ENCODE measurements at places on chromosomes 1 and 21. TPM values are rescaled to one million over a fixed set of nuclear protein-coding genes. Genes with fewer than 3 reads are reported as not detected.

DNA sequence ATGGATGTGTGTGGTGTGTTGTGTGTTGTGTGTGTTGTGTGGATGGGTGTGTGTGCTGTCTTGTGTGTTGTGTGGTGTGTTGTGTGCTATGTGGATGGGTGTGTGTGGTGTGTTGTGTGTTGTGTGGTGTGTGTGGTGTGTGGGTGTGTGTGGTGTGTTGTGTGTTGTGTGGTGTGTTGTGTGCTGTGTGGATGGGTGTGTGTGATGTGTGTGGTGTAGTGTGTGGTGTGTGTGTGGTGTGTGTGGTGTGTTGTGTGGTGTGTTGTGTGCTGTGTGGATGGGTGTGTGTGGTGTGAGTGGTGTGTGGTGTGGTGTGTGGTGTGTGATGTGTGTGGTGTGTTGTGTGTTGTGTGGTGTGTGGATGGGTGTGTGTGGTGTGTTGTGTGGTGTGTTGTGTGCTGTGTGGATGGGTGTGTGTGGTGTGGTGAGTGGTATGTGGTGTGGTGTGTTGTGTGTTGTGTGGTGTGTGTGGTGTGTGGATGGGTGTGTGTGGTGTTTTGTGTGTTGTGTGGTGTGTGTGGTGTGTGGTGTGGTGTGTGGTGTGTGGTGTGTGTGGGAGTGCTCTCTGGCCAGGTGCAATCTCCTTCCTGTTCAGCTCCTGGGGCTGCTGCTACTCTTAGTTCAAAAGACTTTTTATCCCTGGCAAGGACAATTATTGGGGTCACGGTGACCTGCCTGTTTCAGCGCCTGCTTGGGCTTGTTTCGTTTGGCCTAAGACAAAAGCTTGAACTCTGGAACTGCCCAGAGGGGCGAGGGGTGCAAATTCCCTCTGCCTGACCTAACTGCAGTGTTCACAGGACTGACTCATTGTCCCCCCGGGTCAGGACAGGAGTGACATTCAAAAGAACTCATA lies 101.1 kb downstream of the UBIAD1 start:
- H3K27ac ChIP-seq = no peak overlapping the region
- H3K4me3 ChIP-seq = no peak overlapping the region
- no peaks in the 10 kb centered on the region for H3K27me3 ChIP-seq

DNA sequence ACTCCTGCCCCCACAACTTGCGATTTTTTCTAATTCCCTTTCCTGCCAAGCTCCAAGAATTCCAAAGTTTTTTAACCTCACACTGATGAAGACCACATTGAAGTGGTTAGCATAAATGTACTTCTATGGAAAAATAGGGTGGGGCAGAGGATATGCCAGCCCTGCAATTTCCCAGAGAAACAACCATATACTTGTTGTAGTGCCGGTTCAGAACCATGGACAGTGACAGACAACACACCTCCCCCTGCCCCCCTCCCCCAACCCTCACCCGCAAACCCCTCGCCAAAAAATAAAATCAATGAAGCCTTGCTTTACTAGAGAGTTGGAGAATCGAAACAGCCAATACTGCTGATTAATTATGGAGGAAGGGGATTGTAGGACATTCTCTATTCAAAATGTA lies 109.5 kb upstream of the GRIK3 start:
- no peak overlapping the region for H3K4me3 ChIP-seq
- no peak overlapping the region for H3K27ac ChIP-seq
- H3K4me1 ChIP-seq = no peaks in the 10 kb centered on the region
- H3K36me3 ChIP-seq = no peaks in the 10 kb centered on the region
- DNase-seq = no peak

GRCh38 chr21:33901412-33902288 lies 14.0 kb downstream of the ATP5PO start:
- H3K4me1 ChIP-seq = peaks cover 20% of the 10 kb centered on the region
- H3K36me3 ChIP-seq = no peaks in the 10 kb centered on the region
- H3K4me3 ChIP-seq = no peak overlapping the region
- H3K27ac ChIP-seq = peak overlapping the region; percentile 10
- DNase-seq = peak; percentile 26

DNA sequence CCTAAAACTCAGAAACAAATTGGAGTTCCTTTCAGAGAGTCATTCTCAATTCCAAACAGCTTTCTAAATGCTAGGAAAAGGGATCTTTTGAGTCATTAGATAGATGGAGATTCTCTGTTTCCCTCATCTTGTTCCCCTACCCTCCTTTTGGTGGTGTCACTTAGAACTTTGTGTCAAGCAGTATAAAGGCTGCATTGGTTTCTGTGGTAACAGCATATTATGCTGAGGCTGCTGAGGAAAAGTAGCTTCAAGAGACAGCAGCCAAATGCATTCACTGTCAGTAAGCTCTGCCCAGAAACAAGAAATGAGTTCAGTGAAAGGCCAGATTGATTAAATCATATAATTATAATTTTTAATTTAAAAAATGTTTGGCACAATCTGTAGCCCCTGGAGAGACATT lies 144.1 kb downstream of the LRRC40 start:
- no peak overlapping the region for H3K27ac ChIP-seq
- no peaks in the 10 kb centered on the region for H3K4me1 ChIP-seq
- no peak overlapping the region for H3K4me3 ChIP-seq
- no peaks in the 10 kb centered on the region for H3K27me3 ChIP-seq
- H3K36me3 ChIP-seq = no peaks in the 10 kb centered on the region

- H3K27ac ChIP-seq = no peak overlapping the region
- H3K36me3 ChIP-seq = peaks cover 20% of the 10 kb centered on the region
- peaks cover 38% of the 10 kb centered on the region for H3K4me1 ChIP-seq
- DNase-seq = no peak
These were observed 8.5 kb downstream of the ERRFI1 start for GRCh38 chr1:8017495-8018197.

DNA sequence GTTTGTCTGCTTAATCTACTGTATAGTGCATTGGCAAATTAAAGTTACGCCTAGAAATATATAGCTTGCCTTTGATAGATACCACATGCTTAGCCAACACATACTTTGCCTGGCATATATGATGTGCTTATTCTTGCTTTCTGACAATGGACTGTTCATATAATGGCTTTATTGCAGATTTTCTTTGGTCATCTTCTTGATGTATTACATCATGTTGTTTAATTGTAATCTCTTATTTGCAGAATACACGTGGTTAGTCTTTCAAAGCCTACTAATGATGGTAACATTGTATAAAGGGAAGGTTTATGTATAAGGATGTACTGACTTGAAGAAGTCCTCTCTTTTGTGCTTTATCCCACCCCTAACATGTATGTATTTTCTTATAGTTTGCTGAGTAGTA lies 201.5 kb downstream of the PDE4B start:
- no peak overlapping the region for H3K4me3 ChIP-seq
- H3K27me3 ChIP-seq = no peaks in the 10 kb centered on the region
- H3K4me1 ChIP-seq = no peaks in the 10 kb centered on the region
- no peak overlapping the region for H3K27ac ChIP-seq
- no peak for DNase-seq
- H3K36me3 ChIP-seq = no peaks in the 10 kb centered on the region

- H3K36me3 ChIP-seq = no peaks in the 10 kb centered on the region
- DNase-seq = no peak
- H3K4me3 ChIP-seq = no peak overlapping the region
- no peak overlapping the region for H3K27ac ChIP-seq
- H3K4me1 ChIP-seq = no peaks in the 10 kb centered on the region
These were observed 306.6 kb downstream of the CTH start for GRCh38 chr1:70717656-70718055.

- peak overlapping the region; percentile 93 for H3K4me3 ChIP-seq
- H3K4me1 ChIP-seq = peaks cover 45% of the 10 kb centered on the region
- peak overlapping the region; percentile 100 for H3K27ac ChIP-seq
- H3K36me3 ChIP-seq = no peaks in the 10 kb centered on the region
These were observed 12.2 kb upstream of the SPEN start for GRCh38 chr1:15835205-15835740.

DNA sequence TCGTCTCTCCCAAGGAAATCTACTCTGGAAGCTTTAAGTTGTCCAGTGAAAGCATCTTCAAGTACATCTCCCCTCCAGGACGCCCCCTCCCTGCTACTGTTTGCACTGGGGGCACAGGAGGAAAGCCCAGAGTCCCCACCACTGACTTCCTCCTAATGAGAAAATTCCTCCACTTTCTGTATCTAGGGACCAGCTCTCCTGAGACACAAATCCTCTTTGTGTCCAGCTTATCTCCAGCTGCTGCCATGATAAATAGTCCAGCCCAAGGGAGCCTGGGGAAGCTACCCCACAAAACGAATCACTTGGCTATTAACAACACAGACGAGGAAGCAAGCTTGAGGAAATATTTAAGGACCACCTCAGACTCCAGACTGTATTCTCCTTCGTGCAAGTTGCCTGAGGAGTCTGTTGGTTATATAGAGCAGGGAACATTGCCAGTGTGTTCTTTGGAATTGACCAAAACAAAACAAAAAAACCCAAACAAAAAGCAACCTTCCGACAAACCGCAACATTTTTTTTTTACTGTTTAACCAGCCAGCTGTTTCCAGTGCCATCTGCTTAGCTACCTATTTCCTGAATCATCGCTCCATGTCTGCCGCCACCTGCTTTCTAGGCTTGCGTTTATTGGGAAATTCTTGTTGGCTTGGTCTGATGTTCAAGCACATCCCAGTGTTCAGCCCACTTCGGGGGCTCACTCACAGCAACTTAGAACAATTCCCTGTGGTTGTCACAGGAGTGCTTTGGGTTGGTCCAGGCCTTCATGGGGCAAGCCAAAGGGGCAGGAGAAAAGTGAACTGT lies 7.7 kb downstream of the C1orf226 start:
- H3K27ac ChIP-seq = no peak overlapping the region
- peaks cover 28% of the 10 kb centered on the region for H3K4me1 ChIP-seq
- H3K4me3 ChIP-seq = no peak overlapping the region
- no peaks in the 10 kb centered on the region for H3K36me3 ChIP-seq

GRCh38 chr21:35643176-35643575 lies 417.1 kb downstream of the SETD4 start:
- DNase-seq = no peak
- no peaks in the 10 kb centered on the region for H3K27me3 ChIP-seq
- no peaks in the 10 kb centered on the region for H3K36me3 ChIP-seq
- no peak overlapping the region for H3K27ac ChIP-seq

DNA sequence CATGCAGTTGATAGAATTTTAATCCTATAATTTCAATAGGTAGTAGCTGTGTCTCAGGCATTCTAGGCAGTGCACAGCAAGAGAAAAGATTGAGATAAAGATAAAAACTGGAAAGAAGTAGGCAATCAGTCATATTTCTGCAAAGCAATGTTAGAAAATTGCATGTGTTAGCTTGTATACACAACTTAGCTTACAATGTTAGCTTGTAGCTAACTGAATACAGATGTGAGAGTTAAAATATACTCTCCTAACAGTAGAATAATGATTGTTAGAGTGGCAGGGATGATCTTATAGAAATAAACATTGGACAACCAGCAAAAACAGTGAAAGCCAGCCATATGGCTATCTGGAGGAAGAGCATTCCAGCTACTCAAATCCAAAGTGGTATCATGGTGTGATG lies 29.0 kb downstream of the PTPRC start:
- no peaks in the 10 kb centered on the region for H3K36me3 ChIP-seq
- peaks cover 7% of the 10 kb centered on the region for H3K4me1 ChIP-seq
- no peak overlapping the region for H3K4me3 ChIP-seq
- H3K27me3 ChIP-seq = no peaks in the 10 kb centered on the region
- no peak overlapping the region for H3K27ac ChIP-seq
- no peak for DNase-seq

- no peaks in the 10 kb centered on the region for H3K4me1 ChIP-seq
- no peaks in the 10 kb centered on the region for H3K36me3 ChIP-seq
- H3K4me3 ChIP-seq = no peak overlapping the region
- H3K27ac ChIP-seq = no peak overlapping the region
These were observed 39.1 kb upstream of the SLC19A1 start for GRCh38 chr21:45581322-45581712.

GRCh38 chr1:181726320-181727012 lies 243.1 kb downstream of the CACNA1E start:
- no peak overlapping the region for H3K27ac ChIP-seq
- no peaks in the 10 kb centered on the region for H3K4me1 ChIP-seq
- no peak overlapping the region for H3K4me3 ChIP-seq
- no peaks in the 10 kb centered on the region for H3K27me3 ChIP-seq
- H3K36me3 ChIP-seq = no peaks in the 10 kb centered on the region

GRCh38 chr1:38523568-38523939 lies 336.0 kb downstream of the RRAGC start:
- no peak overlapping the region for H3K4me3 ChIP-seq
- no peaks in the 10 kb centered on the region for H3K27me3 ChIP-seq
- no peak overlapping the region for H3K27ac ChIP-seq
- no peaks in the 10 kb centered on the region for H3K36me3 ChIP-seq
- DNase-seq = no peak
- H3K4me1 ChIP-seq = no peaks in the 10 kb centered on the region

GRCh38 chr1:216924732-216925131 lies 201.5 kb upstream of the ESRRG start:
- H3K4me3 ChIP-seq = no peak overlapping the region
- H3K27me3 ChIP-seq = no peaks in the 10 kb centered on the region
- no peak for DNase-seq
- no peaks in the 10 kb centered on the region for H3K4me1 ChIP-seq
- no peaks in the 10 kb centered on the region for H3K36me3 ChIP-seq
- H3K27ac ChIP-seq = no peak overlapping the region

GRCh38 chr1:167899253-167899681 lies 14.7 kb downstream of the ADCY10 start:
- H3K27me3 ChIP-seq = no peaks in the 10 kb centered on the region
- H3K27ac ChIP-seq = no peak overlapping the region
- no peak overlapping the region for H3K4me3 ChIP-seq

DNA sequence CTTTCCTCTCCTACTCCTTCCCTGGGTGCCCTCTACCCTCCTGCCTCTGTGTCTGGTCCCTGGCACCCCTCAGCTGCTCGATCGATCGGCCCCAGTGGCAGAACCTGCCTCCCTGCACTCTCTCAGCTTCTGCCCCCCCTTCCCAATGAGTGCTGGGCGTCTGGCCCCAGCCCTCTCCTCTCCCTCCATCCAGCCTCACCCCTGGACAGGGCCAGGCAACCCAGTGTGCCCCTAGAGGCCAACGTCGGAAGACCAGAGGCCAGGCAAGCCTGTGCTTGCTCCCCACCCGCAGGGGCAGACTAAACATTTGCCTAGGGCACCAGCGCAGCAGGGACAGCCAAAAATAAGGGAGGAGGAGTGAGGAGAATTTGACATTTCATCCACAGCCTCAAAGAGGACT lies 43.5 kb downstream of the LGR6 start:
- H3K4me1 ChIP-seq = no peaks in the 10 kb centered on the region
- no peak overlapping the region for H3K27ac ChIP-seq
- DNase-seq = no peak
- H3K36me3 ChIP-seq = no peaks in the 10 kb centered on the region
- peaks cover 24% of the 10 kb centered on the region for H3K27me3 ChIP-seq
- no peak overlapping the region for H3K4me3 ChIP-seq

DNA sequence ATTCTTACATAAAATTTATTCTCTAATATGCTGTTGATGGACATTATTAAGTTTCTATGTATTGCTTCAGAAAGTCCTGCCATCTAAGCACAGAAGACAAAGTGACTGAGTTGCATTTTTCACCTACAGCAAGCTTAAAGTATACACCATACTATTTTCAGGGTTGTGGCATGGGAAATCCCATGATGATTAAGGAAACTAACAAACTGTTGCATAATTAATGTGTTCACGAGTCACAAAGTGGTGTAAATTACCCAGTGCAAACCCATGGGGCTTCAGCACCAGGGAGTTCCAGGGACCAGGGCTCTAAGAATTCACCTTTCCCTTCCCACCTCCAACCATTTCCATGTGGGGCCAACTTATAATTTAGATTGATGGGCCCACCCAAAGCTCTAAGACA lies 81.9 kb upstream of the NR5A2 start:
- H3K4me3 ChIP-seq = no peak overlapping the region
- no peaks in the 10 kb centered on the region for H3K4me1 ChIP-seq
- H3K27me3 ChIP-seq = no peaks in the 10 kb centered on the region

CHRNB2 gene
- total RNA-seq = not detected

TLR5 gene
- 3.7 TPM for total RNA-seq

SPATA45 gene
- not detected for total RNA-seq

SLC45A1 gene
- 9.6 TPM for total RNA-seq

CCDC17 gene
- total RNA-seq = 0.44 TPM

HRNR gene
- total RNA-seq = not detected

AMY1B gene
- total RNA-seq = not detected

DDAH1 gene
- 21.2 TPM for total RNA-seq

Measured in tibial nerve (tissue), 4 donors.